Stimulated activated CD4-positive, alpha-beta T cell treated with anti-CD3 and anti-CD28 coated beads, TNF-alpha, amount 100 ng/mL, for 24 hours (primary cell): ENCODE measurements at places on chromosomes 4 and X.

DNA sequence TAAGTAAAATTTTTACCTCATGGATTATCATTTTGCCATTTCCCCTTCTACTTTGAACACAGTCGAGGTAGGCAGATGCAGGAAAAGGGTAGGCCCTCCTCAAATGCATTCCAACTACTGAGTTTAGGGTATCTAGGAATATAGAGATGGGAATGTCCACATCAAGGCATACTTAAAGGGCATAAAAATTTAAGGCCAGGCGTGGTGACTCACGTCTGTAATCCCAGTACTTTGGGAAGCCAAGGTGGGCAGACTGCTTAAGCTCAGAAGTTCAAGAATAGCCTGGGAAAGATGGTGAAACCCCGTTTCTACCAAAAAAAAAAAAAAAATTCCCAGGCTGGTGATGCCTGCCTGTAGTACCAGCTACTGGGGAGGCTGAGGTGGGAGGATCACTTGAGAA, 146.5 kb downstream of the PDGFC start:
- no peak for DNase-seq

- DNase-seq: no peak
Observed at GRCh38 chr4:45946699-45947098, 177.2 kb downstream of the GABRG1 start.

DNA sequence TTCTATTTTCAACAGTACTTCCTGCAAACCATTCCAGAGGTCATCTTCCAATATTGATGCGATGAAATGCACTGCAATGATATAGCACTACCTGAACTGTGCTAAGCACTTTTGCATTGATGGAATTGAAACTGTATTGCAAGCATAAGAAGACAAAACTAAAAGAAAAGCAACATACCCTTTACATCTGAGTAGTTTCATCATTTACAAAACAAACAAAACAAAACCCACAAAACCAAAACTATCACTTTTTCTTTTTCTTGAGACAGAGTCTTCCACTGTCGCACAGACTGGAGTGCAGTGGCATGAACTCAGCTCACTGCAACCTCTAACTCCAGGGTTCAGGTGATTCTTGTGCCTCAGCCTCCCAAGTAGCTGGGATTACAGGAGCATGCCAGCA, 120.1 kb upstream of the NAP1L5 start:
- no peak for DNase-seq

GRCh38 chr4:83636930-83637329, 101.0 kb downstream of the GPAT3 start:
- no peak for DNase-seq

DNA sequence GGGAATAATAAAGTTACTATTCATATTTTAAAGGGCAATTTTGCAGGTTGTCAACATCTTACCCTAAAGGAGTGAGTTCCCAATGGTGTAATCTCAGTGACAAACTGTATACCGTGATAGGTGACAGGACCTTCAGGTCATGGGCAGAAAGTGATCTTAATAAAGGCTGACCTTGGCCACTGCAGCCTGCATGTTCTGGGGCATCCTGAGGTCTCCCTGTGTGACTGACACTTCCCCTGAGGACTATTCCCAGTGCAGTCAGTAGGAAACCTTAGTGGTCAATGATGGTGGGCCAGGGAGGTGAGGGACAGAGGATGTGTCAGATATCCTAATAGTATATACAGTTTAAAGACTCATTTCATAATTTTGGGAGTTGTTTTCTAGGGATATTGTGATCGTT, 137.2 kb downstream of the SHROOM3 start:
- DNase-seq: no peak

DNA sequence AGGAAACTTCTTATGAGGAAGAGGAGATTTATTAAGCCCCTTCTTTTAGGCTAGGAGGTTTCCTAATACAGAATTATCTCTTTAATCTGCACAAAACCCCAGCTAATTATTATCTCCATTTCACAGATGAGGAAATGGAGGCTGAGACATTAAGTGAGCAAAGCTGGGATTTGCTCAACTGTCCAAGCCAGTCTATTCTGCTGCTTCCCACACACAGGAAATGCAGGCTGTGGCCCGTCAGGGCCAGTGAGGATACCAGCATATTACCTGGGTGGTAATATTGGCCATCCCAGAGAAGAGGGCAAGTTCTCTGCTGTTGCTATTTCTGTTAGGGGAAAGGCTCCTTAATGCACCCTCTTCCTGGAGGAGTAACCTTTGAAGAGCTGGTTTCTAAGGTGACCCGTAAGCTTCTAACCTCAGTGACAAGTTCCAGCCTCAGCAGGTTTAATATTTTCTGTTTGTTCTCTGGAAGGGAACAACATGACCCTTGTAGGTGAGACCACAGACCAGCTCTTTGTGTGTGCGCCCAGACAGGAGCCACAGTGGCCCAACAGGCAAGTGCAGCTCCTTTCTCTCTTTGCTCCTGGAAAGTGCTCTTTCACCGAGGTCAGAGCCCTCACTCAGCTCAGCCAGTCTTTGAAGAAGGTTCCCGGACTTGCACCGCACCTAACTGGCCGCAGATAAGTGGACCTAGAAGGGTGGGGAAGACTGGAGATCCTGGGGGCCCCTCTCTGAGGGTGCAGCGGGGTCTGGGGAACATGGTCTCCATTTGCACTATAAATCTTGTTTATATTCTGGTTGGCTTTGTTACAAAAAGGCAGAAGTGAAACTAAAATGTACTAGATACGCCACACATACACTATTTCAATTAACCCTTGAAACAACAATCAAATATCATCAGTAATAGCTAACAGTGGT, 35.5 kb downstream of the TBC1D9 start:
- DNase-seq: no peak

DNA sequence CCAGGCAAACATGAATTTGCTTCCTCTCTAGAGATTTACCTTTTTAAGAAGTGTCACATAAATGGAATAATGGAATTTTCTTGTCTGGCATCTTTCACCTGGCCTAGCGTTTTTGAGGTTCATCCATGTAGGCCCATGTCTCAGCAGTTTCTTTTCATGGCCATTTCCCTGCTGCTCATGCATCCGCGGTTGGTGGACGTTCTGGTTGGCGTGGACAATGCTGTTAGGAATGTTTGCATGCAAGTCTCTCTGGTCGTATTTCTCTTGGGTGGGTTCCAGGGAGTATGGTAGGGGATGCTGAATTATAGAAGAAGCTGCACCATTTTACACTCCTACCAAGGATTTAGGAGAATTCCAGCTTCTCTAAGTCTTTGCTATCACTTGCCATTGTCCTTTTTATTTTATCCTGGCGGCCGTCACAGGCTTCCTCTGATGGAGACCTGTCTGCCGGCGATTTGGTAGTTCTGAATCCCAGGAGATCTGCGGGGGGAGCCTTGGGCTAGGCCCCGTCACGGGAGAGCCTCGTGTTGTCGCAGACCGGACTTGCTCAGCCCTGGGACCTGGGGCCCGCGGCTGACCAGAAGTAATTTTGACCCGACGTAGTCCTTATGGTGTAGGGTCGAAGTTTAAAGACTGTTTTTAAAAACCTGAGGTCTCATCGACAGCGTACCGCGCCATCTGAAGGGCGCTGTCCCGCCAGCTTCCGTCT, 56.9 kb upstream of the TADA2B start:
- DNase-seq: no peak

DNA sequence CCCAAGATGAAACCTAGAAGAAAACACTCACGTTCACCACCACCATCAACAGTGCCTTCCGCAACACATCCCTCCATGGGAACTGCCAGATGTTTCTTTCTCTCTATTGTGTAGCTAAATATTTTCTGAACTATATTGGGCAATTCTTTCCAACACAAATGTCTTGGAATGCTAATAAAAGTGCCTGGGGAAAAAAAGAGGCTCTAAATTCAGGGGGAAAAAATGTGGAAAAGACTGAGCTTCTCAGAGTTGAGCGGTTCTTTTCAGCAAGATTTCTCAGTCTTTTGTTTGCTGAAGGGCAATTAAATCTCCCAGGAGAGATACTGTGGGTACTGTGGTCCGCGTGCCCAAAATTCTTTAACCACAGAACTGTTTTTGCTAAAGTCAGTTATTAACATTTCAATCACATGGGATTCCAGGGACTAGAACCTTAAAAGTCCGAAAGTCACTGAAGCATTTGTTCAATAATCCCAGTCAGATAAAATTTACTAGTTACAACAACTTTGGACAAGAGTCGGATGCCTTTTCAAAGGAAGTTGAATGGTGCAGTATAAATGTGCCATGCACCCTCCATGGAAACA, 51.9 kb upstream of the DHRSX start:
- no peak for DNase-seq

DNA sequence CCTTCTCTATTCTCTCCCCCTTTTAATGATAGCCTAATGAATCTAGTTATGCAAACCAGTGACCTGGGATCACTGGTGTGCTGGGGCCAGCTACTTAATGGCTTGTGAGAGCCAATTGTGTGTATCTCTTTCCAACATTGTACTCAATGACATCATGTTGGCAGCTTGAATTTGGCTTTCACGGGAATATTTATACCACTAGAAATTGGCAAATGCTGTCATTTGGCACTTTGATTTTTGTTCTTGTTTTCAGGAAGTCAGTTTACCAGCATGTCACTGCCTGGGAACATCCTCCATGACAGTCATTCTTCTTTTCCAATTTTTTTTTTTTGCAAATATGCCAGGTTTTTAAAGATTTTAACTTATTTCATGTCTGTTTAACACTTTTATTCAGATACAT, 1685.3 kb downstream of the STIM2 start:
- DNase-seq: no peak

DNA sequence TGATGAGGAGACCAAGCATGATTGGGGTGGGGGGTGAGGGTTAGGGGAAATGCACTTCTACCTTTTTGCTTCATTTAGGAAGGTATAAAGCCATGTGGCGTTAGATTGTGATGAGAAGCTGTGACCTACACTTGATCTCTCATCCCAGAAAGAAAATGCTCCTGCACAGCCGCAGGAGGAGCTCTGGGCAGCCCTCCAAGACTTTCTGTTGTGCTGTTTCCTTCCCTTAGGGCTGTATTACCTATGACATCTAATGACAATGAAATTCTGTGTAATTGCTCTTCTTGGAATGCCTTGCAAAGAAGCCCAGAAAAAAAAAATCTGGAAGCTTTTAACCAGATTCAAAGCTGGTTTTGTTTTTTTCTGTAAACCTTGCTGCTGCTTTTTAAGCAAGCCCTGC, 13.4 kb downstream of the PRPS2 start:
- no peak for DNase-seq

DNA sequence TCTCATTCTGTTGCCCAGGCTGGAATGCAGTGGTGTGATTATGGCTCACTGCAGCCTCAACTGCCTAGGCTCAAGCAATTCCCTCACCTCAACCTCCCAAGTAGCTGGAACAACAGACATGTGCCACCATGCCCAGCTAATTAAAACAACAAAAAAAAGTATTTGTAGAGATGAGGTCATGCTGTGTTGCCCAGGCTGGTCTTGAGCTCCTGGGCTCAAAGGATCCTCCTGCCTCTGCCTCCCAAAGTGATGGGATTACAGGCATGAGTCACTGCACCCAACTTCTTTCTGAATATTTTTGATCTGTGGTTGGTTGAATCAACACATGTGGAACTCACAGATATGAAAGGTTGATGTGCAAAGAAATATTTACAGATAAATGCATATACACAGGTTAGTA, 18.5 kb upstream of the SEPTIN11 start:
- DNase-seq: no peak

- DNase-seq: no peak
Observed at GRCh38 chr4:181849472-181849871, 393.7 kb upstream of the TENM3 start.
